ENCODE measurements at places on chromosomes 12 and 14.

- no peak for DNase-seq
Observed at GRCh38 chr12:53733051-53733806, 6.0 kb upstream of the CALCOCO1 start.

DNA sequence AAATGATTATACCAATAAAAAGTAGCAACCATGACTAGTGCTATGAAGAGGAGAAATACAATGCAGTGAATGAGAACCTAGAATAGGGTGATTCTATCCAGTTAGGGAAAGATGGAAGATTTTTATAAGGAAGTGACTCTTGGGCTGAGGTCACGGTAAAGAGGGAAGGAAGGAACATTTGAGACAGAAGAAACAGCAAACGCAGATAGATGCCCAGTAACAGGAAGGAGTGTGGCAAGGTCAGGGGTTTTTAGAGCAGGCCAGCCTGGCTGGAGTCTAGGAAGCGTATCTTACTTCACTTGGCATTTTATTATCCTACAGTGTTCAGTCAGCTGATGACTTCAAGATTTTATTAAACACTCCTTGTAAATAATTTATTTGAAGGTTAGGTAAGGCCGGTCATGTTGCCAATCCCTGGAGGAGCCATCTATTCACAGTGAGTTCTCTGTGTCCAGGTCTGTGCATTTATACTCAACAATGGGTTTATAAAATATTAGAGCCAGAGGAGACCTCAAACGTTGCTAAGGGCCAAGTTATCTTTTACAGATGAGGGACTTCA, 170.6 kb downstream of the PRKCH start:
- no peak for DNase-seq

DNA sequence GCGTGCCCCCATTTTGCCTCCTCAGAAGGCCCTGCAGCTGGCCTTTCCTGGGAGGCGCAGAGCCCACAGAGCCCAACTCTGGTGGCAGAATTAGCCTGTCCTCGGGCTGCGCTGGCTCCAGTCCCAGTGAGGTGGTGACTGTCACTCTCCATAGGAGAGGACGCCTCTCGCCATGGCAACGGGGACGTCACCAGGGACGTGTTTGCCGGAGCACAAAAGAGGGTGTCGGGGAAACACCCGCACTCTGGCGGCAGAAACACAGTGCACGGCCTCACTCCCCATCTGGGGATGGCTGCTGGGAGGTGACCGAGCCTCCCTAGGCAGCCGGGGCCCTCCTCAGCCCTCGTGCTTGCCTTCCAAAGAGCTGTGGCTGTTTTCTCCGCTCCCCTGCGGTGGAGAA, 50.2 kb upstream of the NCOR2 start:
- no peak for DNase-seq

- DNase-seq = no peak
Observed at GRCh38 chr12:64740646-64741045, 18.6 kb downstream of the GNS start.

- DNase-seq = no peak
Observed at GRCh38 chr12:50187084-50187900, 20.1 kb upstream of the CERS5 start.

GRCh38 chr12:114238808-114239207, 167.1 kb downstream of the TBX5 start:
- DNase-seq = no peak

- DNase-seq = no peak
Observed at GRCh38 chr14:61498811-61499210, 177.4 kb downstream of the PRKCH start.

- DNase-seq = no peak
Observed at GRCh38 chr12:3317841-3318501, 173.0 kb upstream of the PRMT8 start.

GRCh38 chr14:39582028-39582654, 149.9 kb upstream of the FBXO33 start:
- DNase-seq = no peak

DNA sequence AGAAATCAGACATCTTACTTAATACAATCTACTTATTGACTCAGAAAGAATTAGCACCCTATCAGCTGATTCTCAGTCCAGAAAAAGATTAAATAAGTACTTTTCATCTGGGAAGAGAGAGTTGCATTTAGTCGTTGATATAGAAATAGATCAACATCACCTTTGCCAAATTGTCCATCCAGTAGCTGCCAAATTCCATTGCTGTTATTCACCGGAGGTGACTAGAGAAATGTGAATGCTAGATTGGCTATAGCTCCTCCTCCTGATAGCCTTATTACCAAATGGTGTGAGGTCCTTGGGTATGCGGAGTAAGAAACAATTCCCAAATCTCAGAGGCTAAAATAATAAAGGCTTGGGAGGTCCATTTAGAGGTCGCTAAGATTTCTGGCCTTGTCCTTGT, 723.3 kb upstream of the FLRT2 start:
- no peak for DNase-seq

DNA sequence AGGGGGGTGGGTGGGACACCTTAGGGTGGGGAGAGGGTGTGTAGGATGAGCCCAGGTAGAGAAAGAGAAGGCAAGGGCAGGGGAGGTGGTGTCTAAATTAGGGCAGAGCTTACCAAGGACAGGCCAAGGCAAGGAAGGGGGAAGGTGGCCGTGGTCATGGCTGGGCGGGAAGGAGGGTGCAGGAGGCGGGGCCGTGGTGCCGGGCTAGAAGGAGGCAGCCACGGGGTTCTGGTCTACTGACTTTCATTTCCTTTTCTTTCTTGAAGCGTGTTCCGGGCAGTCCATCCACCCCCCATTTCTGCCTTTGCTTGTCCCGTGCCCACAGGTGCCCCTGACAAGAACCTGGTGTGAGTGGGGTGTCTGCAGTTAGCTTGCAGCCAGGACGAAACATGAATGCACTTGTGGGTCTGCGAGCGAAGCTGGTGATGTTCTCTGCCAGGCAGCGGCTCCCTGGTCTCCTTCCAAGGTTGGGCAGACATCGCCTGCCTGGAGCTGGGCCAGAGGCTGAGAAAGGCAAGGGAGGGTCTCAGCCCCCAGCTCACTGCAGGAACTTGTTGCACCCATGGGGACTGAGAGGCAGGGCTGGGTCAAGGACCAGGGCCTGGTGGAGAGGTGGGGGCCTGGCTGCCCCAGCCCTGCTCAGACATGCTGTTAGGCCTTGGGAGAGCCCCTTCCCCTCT, 58.2 kb downstream of the KIF26A start:
- no peak for DNase-seq

DNA sequence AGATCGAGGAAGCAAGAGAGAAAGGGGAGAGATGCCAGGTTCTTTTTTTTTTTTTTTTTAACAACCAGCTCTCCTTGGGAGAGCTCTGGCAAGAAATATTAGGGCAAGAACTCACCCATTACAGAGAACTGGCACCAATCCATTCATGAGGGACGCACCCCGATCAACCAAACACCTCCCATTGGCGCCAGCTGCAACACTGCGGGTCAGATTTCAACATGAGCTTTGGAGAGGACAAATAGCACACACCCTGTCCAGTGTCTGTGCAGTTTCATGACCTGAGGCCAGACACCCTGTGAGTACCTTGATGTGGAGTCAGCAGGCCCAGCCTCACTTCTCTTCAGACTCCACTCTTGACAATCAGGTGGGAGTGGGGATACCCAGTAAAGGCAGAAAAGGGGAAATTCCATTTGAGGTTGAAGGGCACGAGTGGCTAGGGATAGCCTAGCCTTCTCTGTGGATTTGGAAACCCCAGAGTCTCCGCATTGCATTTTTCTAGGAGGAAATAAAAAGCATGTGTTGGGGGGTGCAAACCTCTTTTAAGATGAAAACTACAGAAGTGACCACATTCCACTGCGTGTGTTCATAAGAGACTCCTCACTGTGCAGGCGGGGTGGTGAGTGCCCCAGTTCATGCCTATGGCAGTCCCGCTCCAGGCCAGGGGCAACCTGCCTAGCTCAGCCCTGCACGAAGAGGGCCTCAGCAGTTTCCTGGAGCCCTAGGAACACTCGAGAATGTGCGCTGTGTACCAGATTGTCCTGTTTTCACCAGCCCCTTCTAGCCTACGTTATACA, 42.4 kb upstream of the GPATCH2L start:
- no peak for DNase-seq

DNA sequence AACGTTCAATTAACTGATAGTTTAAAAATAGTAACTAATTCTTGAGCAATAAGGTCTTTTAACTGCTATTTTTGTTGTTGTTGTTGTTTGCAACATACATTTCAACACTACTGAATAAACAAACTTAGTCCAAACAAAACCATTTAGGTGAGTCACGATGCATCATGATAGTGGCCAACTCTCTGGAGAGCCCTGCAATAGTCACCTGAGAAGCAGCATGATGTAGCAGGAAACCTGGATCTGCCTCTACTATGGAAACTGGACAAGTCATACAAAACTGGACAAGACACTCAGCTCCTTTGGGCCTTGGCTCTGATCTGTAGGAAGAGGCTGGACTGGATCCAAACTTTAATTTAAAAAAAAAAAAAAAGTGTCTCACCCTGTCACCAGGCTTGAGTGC, 117.3 kb downstream of the MED13L start:
- DNase-seq = no peak

GRCh38 chr14:73443758-73444157, 14.6 kb downstream of the NUMB start:
- DNase-seq = no peak

DNA sequence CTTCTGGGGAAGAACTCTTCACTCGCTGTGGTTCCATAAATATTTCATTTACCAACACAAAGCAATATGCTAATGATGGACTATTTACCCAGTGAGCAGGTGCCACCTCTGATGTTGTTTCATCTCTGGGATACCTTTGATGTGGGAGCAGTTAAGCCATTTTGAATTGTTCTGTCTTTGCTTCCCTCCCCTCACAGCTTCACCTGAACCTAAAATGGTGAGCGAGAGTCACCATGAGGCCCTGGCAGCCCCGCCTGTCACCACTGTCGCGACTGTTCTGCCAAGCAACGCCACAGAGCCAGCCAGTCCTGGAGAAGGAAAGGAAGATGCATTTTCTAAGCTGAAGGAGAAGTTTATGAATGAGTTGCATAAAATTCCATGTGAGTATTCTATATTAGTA, 352.7 kb downstream of the SYT1 start:
- DNase-seq = no peak

DNA sequence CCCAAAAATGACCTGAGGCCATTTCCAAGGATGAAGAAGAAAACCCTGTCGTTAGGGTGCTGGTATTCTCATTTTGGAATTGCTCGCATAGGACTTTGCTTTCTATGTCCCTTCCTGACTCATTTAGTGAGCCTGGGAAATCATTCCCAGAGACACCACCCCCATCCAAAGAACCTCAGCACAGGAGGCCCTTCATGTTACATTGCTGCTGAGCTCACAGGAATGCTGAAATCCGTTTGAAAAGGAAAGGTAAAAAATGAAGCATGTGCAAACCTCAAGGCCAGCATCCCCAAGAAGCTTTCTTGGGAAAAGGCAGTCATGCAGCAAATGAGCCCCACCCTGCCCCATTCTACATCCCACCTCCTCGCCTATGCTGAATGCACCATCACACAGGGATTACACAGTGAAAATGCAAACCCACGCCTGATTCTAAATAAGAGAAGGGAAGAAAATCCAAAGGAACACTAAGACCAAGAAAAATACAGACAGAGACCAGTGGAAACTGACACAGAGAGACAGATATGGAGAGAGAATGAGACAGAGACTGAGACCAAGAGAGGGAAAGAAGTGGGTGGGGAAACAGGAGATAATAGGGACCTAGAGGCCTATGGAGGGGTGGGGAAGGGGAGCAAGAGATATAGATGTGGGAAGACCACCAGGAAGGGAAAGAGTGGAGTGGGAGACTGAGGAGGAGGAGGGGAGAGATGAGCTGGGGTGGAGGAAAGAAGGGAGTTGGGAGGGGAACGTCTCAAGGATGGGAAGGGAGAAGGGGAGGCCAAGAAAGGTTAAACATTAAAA, 33.5 kb downstream of the NIN start:
- DNase-seq = no peak
